ENCODE measurements at places on chromosomes 2 and 18.

- DNase-seq = no peak
Observed at GRCh38 chr18:10045296-10045891, 131.6 kb downstream of the VAPA start.

DNA sequence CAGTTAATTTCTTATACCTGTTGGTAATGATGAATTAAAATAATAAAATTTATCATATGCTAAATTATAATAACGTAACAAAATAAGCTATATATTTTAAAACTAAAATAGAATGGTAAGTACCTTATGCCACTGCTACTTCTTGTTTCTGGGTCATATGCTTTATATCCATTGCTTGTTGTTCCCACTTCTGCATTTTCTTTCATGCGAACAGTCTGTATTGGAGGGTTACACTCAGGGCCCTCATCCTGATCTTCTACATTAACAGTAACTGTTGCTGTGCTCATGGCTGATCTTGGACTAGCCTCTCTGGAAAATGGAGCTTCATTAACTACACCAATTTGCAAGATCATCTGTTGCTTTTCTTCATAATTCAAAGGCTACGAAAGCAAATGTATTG is 22.2 kb downstream of the DSC2 start:
- no peak for DNase-seq

- peak; percentile 32 for DNase-seq
Observed at GRCh38 chr2:36059691-36060090, 295.9 kb upstream of the CRIM1 start.

DNA sequence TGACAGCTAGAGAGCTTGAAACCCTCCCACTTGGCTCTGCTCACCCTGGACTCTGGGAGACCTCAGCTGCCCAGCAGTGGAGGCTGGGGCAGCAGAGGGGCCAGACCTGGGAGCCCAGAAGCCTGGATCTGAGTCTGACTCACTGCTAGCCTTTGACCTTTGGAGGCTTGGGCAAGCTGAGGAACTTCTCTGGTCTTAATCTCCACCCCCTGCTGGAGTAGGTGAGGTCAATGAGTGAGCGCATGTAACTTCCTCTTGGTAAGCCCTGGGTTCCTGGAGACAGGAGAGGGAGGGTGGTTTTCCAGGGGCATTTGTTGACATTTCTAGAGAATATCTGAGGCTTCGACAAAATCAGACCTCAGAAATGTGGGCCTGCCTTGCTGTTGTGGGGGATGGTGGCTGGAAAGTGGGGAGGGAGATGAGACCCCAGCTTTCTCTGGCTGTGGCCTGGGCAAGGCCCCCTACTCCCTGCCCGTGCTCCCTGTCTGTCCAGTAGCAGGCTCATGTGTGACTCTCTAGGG is 73.0 kb upstream of the YWHAQ start:
- DNase-seq = no peak

- no peak for DNase-seq
Observed at GRCh38 chr2:39243469-39244123, at the start of gene CDKL4. TSS of gene CDKL4 (minus strand) at chr2:39243970.

- no peak for DNase-seq
Observed at GRCh38 chr2:118223511-118223991, 135.3 kb downstream of the INSIG2 start.

Data from GF-D8 (cell line).